ENCODE measurements at places on chromosomes 3 and 15.
A peak's percentile ranks its signal among the peaks of the same experiment; 100 is the strongest.

DNA sequence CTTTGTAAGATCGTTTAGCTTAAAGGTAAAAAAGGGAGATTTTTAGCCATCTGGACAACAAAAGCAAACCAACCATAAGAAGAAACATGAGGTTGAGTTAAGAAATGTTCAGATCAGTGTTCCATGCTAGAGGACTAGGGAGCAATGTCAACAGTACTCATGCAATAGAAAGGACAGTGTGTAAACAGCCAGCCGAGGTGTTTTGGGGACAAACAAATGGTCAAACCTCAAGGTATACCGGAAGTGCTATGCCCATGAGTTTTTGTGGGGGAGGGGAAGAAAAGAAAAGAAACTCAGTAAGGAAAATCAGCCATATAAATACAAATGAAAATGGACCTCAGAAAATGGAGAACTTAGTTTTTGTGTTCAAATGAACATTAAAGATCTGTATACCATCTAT is 289.5 kb upstream of the GRM7 start:
- DNase-seq, result no peak

DNA sequence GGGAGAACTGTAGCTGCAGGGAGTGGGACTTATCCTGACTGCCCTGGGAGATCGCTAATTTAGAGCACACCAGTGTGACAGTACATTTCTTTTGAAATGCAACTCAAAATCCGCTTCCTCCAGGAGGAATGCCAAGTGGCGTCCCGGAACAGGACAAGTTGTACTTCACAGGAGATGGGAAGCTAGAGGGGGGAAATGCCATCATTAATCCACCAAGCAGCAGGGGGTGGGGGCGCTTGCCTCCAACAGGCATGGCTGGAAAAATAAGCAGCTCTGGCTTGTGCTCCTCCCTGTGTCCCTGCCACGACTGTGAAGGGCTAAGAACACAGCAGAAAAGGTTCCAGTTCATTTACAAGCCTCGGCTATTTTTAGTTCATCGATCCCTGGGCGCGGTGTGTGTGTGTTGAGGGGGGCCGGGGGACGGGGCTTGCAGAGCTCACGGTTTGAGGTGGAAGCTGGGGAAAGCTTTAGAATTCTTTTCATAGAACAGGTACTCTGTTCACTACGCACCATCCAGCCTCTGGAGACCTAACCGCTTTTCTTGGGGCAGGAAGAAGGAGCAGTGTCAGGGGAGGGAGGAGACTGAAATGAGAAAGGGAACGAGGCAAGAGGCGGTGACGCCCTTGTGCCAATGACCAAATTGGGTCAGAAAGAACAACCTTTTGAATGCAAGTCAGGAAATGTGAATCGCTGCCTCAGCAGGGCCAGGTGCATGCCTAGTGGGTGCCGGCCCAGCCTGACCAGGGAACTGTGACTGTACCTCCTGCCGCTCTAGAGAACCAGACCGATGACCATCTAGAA is 51.8 kb upstream of the DGKG start:
- DNase-seq, result no peak

DNA sequence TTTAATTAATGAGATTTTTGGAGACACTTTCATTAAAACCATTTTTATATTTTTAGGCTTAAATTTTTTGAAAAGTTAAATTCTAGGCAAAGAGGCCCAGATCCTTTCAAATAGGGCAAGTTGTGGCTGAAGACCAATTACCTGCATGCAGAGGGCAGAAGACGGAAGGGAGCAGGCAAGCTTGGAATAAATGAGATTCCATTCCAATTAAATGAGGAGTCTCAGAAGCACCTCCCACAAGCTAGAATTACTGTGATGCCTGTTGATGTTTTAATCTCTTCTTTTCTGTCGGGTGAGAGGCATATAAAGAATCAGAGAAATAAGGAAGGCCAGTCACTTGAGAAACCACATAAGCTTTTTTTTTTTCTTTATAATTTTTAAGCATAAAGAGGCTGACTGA is 46.8 kb downstream of the KBTBD8 start:
- DNase-seq, result no peak

DNA sequence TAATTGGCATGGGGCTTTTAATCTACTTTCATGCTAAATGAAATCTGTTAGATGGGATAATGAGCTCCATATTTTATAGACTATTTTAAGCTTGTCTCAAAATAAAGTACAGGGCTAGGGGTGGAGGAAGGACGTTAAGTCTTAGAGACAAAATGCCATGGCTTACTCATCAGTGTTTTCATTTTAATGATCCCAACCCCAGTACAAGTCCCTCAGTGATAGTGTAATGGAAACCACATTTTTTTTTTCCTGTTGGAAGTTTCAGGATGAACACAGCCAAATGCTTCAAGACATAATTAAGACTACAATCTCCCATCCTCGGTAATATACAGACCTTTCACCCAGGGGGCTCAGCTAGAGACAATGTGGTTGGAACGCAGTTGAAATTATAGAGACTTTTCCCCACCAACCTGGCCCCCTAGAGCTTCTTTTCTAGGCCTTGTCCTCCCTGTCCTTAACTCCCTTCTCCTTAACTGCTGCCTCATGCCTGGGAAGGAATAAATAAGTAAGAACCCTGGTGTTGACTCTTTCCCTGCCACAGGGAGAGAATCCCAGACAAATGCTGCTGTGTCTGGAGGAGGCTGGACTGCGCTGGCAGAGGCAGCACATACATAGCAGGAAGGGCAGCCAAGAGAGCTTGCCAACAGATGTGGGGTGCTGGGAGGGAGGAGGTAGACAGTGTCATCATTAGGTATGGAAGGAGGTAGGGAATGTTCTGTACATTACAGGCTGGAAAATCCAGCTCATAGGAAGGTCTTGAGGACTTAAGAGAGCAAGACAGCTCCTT is 115.4 kb upstream of the ROPN1 start:
- no peak for DNase-seq

DNA sequence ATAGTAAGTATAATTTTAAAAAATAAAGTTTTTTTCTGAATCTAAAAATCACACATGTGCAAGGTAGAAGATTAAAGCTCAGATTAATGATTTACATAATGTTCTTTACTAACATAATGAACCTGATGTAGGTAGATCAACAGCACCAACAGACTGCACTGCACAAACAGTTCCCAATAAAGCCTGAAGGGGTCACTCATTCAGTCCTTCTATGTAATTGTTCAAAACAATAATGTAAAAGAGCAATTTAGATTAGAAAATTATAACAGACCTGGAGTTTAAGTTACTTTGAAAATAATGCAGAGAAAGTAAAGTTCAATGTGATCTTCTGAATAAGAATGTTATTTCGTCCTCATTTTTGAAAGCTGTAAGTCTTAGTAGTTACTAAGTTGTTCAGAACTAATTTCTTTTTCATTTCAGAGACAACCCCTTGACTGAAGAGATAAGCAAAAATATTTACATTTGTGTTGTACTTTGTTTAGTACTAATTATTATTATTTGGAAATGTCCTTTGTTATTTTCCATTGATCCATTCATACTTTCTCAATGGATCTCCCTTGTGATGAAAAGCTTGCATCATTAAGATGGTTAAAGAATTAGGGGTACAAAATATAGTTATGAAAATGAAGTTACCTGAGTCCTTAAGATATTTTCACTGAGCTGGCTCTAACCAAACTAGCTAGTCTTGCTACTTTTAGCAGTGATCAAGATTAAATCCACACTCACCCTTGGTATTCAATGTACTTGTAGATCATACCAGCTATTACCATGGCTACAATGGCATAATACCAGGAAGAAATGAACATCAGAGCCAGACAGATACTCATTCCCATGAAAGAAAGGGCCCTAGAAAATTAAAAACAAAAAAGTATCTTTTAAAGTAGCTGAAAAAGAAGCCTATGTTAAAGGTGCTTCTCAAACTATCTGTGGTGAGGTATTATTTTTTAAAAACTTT is 16.8 kb downstream of the EMC4 start:
- DNase-seq, result peak; percentile 70

- DNase-seq, result no peak
These were observed 122.5 kb downstream of the TBC1D5 start for GRCh38 chr3:17619968-17620367.

- DNase-seq, result no peak
These were observed 4.2 kb upstream of the KATNBL1 start for GRCh38 chr15:34214135-34214534.

- no peak for DNase-seq
These were observed 16.0 kb downstream of the MUC13 start for GRCh38 chr3:124918524-124918923.

DNA sequence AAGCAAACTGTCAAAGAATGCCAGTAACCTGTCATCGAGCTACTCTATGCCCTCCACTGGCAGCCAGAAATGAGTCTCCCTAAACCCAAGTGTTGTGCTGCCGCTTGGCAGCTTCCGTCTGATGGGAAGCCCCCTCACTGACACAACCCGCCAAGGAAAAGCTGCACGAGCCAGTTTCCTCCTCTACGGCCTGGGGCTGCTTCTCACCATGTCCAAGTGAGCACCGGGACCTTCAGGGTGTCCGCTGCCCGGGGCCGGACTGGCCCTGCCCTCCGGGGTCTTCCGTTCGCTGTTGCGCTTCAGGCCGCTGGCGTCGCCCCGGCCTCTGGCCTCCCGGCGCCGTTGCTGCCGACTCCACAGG is 490 bp downstream of the TOMM70 start:
- peak; percentile 16 for DNase-seq

GRCh38 chr3:6351752-6352151 is 509.2 kb upstream of the GRM7 start:
- DNase-seq, result no peak

GRCh38 chr3:41572092-41572491 is 372.8 kb downstream of the CTNNB1 start:
- no peak for DNase-seq

- no peak for DNase-seq
These were observed 30.8 kb downstream of the MEX3B start for GRCh38 chr15:82014989-82015388.

GRCh38 chr3:85706130-85706529 is 747.3 kb downstream of the CADM2 start:
- no peak for DNase-seq

- peak; percentile 67 for DNase-seq
These were observed 449.6 kb upstream of the TGFBR2 start for GRCh38 chr3:30156586-30157498.

DNA sequence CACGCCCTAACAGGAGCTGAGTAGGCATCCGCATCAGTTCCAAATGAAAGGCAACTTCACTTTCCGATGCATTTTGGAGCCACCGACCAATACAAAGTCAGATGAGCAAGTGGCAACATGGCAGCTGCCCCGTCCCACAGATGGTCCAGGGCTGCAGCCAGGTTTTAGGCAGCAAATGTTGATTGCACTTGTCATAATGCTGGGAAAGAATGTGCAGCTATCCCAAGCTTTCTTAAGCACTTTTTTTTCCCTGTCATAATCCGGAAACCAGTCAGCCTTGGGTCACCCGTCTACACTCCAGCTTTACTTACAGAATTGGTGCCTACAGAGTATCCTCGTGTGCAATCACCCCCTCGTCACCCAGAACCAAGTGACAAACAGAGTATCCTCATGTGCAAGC is 147.7 kb downstream of the CHSY1 start:
- DNase-seq, result no peak

GRCh38 chr3:188458756-188459155 is 304.8 kb downstream of the LPP start:
- DNase-seq, result no peak

Data from fibroblast of pulmonary artery (primary cell).